ENCODE measurements at places on chromosomes 1 and 21.

GRCh38 chr1:84705513-84705912 lies 15.3 kb upstream of the SSX2IP start:
- no peak for DNase-seq

- DNase-seq: no peak
These were observed 294.8 kb upstream of the ADAMTS5 start for GRCh38 chr21:27261676-27262075.

DNA sequence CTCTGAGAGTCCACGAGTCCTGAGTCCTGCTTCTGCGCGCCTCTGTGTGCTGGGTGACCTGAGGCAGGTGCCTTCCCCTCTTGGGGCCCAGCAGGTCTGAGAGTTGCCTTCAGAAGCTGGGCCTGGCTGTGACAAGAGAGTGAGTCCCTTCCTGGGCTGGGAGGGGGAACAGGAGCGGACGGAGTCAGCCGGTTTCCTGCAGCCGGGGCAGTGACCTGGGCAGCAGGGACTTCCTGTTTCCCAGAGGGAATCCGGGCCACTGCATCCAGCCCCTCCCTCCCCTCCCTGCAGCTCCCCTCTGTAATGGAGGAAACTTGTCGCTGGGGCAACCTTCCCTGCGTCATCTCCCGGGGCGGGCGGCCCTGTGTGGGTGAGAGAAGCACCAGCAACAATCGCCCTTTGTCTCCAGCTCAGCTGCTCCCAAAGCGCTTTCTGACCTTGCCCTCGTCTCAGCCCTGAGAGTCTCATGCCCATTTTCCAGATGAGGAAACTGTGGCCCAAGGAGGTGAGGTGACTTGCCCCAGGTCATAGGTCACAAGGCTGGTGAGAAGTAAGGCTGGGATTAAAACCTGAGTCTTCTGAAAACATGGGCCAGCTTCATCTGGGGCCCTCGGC lies 61.1 kb downstream of the SDC3 start:
- DNase-seq: peak; percentile 63

GRCh38 chr1:54347261-54347954 lies 58.8 kb downstream of the SSBP3 start:
- no peak for DNase-seq

DNA sequence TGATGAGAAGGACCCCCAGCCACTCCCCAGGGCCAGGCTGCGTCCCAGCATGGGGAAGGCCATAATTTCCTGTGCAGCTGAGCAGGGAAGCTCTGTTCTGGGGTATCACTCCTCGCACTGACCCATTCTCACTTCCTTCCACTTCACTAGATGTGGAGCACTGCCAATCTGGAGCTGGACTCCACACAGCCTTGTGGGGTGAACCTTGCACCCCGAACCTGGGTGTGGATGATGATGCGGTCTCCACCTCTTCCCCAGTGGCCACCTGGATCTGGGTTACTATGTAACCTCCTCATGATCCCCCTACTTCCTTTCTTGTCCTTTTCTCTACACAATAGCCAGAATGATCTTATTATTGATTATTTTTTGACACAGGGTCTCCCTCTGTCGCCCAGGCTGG lies 36.7 kb downstream of the CTNNBIP1 start:
- DNase-seq: no peak

GRCh38 chr1:27253596-27253995 lies 19.2 kb downstream of the WDTC1 start:
- DNase-seq: no peak

GRCh38 chr1:106876384-106876783 lies 180.1 kb upstream of the PRMT6 start:
- DNase-seq: no peak

GRCh38 chr21:16587141-16587581 lies 857.4 kb downstream of the USP25 start:
- no peak for DNase-seq

DNA sequence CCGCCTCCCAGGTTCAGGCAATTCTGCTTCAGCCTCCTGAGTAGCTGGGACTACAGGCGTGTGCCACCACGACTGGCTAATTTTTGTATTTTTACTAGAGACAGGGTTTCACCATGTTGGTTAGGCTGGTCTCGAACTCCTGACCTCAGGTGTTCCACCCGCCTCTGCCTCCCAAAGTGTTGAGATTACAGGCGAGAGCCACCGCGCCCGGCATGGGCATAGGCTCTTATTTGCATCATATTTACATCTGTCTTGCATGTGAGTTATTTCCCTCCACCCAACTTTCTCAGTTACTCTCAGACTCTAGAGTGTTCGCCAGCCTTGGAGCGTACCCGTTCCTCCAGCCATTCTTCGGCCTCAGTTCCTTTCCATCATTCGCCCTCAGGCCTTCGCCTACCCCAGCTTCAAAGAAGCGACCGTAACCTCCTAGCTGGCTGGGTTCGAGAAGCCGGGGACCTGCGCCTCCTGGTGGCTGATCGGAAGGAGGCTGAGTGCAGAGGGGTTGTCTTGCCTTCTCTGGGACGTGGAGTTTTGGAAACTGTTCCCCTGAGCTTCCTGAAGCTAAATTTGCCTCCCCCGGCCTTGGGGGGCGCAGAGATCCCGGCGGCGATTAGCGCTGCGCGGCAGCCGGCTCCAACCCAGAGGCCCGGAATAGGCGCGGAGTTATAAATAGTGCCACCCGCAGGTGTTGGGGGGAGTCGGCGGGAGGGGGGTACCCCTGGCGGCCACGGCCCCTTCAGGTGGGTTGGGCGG lies 3.6 kb upstream of the ZBTB7B start:
- peak; percentile 85 for DNase-seq

Measured in right forelimb (tissue), 1 donor.